ENCODE measurements at places on chromosomes 2 and 18.

DNA sequence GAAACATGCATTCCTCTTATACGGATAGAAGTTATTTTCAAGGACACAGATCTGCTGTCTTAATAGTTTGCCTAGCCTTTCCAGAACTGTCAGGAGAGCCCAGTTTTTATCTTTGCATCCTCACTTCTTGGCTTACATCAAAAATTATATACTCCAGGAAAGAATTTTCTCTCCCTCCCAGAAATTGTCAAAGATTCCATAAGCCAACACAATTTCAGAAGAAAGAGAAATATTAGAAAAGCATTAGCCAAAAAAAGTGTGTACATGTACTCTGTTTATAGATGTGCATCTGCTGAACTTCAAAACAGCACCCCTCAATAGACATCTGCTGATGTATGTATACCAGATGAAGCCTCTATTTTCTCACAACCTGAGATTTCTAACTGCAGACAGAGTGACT lies 210.4 kb downstream of the METTL4 start:
- no peak for DNase-seq

- DNase-seq, result no peak
Observed at GRCh38 chr2:128474962-128475361, 156.3 kb upstream of the HS6ST1 start.

- DNase-seq, result no peak
Observed at GRCh38 chr18:26487437-26487836, 60.9 kb downstream of the KCTD1 start.

DNA sequence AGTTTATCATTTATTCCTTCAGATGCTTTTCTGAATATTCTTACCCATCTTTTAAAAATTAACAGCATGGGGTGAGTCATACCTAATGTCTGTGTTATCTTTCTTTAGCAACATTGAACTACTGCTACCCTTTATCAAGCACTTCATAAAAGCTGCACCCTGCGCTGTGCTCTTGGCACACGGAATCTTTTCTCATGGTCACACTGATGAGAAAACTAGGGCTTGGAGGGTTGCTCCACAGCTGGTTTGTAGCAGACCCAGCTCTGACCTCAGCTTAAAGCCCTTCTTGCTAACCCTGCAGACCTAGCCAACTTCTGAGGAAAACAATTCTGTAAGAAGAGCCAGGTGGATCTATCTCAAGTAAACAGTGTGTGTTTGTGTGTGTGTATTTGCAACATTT lies 106.3 kb downstream of the RNF144A start:
- no peak for DNase-seq

DNA sequence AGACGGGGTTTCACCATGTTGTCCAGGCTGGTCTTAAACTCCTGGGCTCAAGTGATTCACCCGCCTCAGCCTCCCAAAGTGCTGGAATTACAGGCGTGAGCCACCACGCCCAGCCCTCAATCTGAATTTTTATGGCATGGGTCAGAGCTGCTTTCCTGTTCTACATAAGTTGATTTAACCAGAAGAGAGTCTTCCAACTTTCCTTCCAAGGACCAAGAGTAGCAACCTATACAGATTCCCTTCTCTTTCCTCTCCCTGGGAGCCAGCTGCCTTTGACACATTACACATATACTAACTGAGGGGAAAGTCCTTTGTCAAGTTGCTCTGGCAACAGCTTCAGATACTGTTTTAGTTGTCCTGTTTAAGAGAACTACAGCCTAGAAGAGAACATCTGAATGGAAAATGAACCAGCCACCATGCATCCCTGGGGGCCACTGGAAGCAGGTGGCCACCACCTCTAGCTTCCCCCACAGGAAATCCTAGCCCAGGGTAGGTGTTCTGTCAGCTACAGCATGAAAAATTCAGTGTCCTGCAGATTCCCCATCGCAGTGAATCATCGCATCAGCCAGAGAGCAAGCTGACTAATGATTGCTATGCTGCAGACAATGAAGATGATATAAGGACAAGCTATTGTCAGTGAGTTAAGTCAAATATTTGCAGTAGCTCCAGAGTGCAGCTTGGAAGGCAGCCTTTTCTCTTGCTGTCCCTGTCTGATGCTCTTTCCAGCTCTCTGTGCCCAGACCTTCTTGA lies 62.9 kb downstream of the POMC start:
- DNase-seq, result no peak

- DNase-seq, result no peak
Observed at GRCh38 chr2:161631855-161632391, 7.7 kb downstream of the SLC4A10 start.

DNA sequence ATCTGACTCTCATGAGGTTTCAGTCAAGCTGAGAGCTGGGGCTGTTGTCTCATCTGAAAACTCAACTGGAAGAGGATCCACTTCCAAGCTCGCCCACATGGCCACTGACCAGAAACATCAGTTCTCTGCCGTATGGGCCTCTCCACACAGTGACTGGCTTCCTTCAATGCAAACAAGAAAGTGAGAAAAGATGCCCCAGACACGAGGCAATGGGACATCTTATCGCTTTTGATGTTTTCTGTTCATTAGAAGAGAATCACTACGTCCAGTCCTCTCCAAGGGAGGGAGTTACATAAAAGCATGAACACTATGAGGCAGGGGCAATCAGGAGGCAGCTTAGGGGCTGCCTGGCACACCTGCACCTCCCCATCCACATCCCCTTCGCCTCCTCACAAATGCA lies 307.1 kb upstream of the EPAS1 start:
- no peak for DNase-seq

DNA sequence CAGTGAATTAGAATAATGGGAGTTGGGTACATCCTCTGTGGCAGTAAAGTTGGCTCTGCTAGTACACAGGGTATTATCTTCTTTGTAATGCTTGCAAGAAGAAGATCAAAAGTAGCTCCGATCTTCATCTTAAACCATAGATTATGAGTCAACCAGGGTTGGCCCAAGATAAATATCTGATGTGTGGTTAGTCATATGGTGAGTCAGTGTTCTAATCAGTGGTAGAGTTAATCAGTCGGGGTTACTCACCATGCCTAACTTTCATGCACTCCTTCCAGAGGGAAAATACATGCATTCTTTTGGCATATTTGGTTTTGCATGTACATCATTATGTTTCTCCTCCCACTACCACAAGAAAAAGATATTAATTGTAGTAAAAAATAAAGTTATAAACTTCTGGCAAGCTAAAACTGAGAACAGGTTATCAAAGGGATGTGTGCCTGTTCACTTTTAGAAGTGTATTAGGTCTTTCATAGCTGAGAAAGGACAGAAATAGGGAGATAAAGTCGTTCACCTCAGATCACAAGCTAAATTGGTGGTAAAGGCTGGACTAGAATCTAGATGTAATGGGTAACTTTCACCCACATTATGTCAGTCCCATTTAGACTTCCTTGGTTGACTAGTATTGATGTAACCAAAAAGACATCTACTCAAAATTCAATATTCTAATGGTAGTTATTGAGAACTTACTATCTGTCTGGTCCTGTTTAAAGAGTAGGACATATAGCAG lies 684.4 kb downstream of the IRS1 start:
- DNase-seq, result no peak

Data from T-helper 1 cell (primary cell).